Bone marrow (tissue), 2 donors: ENCODE measurements at places on chromosomes 16 and 17.

GRCh38 chr17:80821546-80821945 lies 170.1 kb upstream of the CHMP6 start:
- DNase-seq: no peak

DNA sequence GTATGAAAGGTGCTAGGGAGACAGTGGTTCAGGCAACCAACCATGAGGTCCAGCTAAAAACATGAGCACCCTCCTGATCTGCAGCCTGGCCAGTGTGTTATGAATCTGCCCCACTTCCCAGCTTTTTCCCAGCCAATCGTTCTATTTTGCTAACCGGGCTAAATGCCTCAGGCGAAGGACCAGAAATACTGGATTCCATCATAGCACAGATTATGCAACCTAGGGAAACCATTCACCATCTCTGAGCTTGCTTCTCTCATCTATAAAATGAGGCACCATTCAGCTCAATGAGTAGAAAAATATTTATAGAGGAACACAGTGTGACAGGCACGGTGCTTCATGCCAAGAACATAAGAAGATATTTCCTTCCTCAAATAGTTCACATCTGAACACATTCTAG lies 45.2 kb upstream of the NUDT7 start:
- DNase-seq: no peak

GRCh38 chr17:77783991-77784820 lies 174.3 kb upstream of the TNRC6C start:
- no peak for DNase-seq

DNA sequence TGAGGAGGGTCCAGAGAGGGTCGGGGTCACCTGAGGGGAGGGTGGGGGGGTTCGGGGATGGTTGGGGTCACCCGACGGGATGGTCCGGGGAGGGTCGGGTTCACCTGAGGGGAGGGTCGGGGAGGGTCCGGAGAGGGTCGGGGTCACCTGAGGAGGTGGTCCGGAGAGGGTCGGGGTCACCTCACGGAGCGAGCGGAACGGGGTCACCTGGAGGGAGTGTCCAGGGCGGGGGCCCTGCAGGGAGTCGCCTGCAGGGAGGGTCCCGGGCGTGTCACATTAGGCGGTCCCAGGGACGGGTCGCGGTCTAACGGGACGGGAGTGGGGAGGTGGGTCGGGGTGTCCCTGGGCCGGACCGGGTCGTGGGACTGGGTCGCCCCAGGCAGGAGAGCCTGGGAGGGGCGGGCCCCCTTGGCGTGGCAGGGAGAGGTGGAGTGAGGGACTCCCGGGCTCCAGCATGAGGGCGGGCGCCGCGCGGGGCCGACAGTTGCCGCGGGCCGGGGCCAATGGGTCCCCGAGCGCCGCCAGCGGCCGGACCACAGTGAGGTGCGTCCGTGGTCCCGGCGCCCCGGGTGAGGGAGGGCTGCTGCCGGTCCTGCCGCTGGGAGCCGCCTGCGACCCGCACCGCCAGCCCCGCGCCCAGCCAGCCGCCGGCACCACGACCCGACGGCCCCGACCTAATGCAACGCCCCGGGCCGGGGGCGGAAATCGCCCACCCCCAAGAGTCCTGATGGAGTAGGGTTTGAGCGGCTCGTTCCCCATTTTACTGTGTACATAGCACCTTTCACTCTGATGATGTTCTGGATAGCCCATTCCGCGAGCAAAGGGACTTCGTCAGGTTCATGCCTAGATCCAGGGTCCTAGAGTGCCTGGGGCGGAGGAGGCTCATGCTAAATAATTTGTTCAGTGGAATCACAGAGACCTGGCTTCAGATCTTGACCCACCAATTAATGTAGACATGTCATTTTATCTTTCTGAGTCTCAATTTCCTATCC lies 1.2 kb upstream of the ABCA3 start:
- DNase-seq: no peak

- no peak for DNase-seq
These were observed 273.8 kb downstream of the NPIPA8 start for GRCh38 chr16:18062713-18063112.

DNA sequence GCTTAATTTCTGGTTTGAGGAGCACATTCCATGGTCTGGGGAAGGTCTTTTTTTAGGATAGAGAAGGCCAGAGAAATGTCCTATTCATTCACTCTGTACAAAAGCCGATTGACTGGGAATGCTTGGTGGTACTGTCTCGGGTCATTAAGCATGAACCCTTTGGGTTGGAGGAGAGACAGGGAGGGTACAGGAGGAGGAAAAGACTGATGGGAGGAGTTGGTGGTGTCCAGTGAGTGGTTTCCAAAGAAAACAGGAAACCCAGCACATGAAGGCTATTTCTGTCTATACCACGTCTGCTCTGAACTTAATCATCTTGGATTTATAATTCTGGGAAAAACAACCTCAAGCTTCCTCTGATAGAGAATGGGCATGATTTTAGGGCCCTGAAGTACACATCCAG lies 111.9 kb downstream of the XYLT1 start:
- DNase-seq: no peak

DNA sequence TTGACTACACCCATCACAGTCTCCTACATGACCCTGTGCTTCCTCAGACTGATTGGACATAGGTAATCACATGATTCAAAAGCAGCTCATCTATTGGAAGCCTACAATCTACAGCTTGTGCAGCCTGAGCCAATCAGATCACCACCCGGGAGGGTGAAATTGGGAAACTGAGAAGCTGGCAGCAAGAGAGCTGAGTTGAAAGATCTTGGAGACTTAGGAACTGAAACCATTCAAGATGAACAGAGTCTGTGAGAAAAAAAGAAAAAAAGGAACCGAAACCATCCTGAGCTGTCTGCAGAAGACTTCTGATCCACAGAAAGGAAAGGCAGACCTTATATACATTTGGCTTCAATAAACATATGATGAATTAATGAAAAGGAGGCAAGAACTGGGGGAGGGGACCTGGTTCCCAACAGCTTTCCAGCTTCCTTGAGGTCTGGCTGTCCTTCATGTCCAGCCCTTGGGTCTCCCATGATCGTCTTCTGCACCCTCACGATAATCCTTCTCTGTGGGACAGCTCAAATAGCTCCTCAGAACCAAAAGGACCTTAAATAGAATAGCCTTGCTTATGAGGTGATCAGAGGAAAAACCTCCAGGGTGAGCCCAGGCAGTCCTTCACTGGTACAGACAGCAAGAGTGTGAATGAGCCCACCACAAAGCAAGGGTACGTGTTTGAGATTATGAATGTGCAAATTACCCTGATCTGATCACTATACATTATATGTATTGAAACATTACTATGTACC lies 32.6 kb downstream of the PLXDC1 start:
- DNase-seq: no peak

- no peak for DNase-seq
These were observed 54.8 kb downstream of the OR1D5 start for GRCh38 chr17:3008336-3009288.

DNA sequence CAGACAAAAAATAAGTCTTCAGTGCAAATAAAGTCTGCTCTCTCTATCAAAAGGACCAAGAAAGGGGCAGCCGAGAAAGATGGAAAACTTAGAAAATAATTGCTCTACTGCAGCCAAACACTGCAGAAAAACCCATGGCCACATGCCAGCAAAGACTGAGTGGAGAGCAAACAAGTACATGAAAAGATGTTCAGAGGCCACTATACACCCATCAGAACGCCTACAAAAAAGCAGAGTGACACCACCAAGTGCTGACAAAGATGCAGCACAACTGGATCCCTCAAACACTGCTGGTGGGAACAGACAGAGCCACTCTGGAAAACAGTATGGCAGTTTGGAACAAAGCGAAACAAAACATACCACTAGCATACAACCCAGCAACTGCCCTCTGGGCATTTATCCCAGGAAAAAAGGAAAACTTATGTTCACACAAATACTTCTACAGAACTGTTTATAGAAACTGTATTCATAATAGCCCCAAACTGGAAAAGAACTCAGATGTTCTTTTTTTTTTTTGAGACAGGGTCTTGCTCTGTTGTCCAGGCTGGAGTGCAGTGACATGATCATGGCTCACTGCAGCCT lies 36.7 kb downstream of the KIAA0753 start:
- DNase-seq: no peak
